ENCODE measurements at places on chromosomes 11 and 22.

- no peak for DNase-seq
Measured at GRCh38 chr11:86150847-86151173, 81.9 kb upstream of the PICALM start.

DNA sequence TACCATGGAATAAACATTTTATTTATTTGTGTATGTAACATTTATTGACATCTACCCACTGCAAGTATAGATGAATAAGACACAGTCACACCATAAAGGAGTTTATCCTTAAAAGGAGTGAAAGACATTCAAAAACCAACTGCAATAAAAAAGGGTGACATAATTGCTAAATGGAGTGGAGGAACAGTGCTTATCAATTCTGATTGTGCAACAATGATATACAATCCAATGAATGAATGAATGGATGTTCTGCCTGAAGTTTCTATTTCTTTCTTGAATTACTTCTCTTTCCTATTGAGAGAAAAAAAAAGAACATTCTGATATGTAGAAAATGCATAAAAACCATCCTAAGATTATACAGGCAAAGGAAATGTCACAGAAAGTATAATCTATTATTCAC is 10.0 kb downstream of the MMP7 start:
- no peak for DNase-seq

DNA sequence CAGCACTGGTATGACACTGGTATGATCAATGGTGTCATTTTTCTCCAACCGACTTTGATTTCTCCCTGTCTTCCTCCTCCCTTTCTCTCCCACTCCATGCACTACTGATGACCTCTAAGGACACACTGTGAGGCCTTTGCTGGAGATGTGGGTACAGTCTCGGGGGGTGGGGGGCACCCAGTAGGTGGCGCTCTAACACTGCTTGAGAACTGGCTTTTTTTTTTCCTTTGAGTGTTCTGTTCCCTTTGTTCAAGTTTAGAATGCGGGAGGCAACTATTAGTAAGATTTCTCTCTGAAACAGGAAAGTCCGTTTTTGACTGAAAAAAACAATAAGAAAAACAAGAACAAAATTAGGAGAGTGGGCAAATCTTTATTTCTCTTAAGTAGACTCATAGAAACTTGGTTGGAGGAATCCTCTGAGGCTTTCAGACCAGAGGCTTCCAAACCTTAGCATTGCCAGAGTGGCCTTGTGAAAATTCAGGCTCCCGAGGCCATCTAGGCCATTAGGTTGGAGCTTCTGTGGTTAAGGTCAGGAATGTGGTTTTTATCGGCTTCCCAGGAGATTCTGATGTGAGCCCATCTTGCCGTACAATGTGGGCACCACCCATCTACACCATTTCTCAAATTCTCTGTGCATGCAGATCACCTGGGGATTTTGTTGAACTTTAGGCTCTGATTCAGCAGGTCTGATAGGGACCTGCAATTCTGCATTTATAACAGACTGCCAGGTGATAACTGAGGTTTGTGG is 43.2 kb downstream of the PANX1 start:
- no peak for DNase-seq

- DNase-seq: no peak
Measured at GRCh38 chr11:104219096-104219495, 55.1 kb upstream of the PDGFD start.

- no peak for DNase-seq
Measured at GRCh38 chr22:26360169-26360885, 68.7 kb upstream of the ASPHD2 start.

DNA sequence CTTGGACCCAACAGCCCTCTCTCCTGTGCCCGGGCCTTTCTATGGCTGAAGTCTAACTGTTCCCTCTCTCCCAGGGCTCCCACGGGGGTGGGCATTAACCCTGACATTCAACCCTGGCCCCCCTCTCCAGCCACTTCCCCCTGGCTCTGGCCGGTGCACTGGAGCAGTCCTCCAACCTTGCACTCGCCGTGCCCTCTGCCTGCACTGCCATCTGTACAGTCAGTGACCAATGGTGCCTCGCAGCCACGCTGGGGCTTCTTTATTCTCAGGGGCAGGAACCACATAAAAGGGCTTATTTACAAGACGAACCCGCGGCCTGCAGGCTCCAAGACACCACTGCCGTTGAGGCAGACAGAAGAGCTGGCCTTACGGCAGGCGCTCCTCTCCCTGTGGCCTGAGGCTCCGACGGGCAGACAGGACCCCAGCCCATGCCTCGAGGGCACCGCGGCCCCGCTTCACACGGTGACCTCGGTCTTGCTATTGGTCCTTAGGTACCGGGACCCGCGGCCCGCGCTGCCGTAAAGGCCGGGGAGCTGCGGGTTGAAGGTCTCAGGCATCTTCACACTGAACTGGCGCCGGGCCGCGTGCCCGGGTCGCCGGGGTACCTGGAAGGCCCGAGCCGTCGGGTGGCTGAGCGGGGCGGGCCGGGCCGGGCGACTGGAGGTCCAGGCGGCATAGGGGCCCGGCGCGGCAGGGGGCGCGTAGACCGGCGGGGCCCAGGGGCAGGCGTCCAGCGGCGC is 5.4 kb downstream of the SHISA8 start:
- DNase-seq: no peak

- no peak for DNase-seq
Measured at GRCh38 chr11:93532281-93532789, 10.9 kb downstream of the SMCO4 start.

DNA sequence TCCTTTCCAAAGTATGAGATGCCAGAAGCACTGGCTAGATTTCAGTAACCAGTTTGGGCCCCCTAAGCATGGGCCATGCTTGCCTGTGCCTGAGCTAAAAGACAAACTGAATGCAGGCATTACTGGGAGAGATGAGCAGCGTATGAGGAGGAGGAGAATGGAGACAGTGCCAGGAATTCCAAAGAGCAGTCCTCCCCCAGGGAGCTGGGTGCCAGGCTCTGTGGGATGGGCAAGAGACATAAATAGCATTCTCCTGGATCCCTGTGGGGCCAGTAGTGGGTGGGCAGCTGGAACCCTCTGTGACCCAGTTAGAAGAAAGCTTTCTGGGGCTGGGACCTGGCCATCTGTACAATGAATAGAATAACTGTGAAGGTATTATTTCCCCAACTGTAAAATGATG is 235.6 kb downstream of the KCNA4 start:
- no peak for DNase-seq

DNA sequence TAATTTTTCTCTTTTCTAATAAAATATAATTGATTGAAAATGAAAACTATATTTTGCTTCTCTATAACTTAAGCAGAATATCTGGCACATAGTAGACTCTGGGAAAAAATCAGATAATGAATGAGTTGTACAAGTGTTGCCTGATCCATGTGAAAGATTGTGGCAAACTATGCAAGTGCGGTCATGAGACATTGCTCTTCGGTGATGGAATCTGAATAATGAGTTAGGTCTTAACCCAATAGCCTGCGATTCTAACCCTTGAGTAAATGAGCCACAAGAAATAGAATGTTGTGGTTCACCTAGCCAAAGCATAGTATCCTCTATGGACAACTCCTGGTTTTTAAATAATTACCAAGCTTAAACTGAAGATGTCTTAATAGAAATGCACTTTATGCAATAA is 333.7 kb upstream of the LUZP2 start:
- no peak for DNase-seq

GRCh38 chr11:124801636-124802312 is 1.6 kb upstream of the MSANTD2 start:
- DNase-seq: no peak

GRCh38 chr11:34907934-34908593 is 8.1 kb downstream of the APIP start:
- no peak for DNase-seq

GRCh38 chr11:64765851-64766665 is 6.3 kb upstream of the PYGM start:
- no peak for DNase-seq

- no peak for DNase-seq
Measured at GRCh38 chr11:86904001-86904400, 51.2 kb downstream of the FZD4 start.

- no peak for DNase-seq
Measured at GRCh38 chr22:19621373-19622060, 92.8 kb upstream of the SEPTIN5 start.

- no peak for DNase-seq
Measured at GRCh38 chr22:22109693-22110466, 127.3 kb upstream of the TOP3B start.

DNA sequence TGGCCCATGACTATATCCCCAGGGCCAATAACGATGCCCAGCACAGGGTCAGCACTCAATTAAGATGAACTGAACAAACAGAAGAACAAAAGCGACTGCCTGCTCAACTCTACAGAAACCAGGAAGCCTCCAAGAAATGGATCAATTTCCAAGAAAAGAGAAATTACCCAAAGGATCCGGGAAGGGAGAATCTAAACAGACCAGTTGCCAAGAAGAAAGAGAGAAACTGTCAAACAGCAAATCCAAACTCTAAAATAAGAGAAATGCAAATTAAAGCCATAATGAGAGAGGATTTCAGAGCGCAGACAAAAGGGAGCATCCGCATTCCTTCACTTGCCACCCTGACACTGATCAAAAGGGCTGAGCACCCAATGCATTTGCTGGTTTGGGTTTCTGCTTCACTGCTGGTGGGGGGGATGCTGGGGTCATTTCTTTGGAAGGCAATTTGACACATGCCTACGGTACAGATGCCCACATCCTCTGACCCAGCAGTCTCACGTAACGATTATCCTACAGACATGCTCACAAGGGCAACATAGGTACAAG is 37.7 kb upstream of the RFPL3 start:
- no peak for DNase-seq

DNA sequence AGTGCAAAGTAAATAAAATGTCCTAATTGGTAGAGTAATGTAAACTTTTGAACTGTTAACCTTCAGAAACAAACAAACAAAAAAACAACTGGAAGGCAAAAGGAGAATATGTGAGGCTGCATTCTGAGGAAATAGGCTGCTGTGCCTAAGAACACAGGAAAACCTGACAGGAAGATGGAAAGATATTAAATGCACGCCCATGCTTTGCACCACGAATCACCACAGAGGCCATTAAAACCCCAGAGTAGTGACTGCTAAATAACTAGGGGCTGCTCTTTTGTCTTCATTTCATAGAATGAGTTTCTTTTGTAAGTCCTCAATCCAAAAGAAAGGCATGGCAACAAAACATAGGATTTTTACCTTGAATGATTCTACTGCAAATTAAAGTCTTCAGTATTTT is 436.0 kb downstream of the RAB38 start:
- no peak for DNase-seq

- no peak for DNase-seq
Measured at GRCh38 chr11:31656051-31656450, 146.5 kb downstream of the ELP4 start.

GRCh38 chr11:65897020-65897471 is 3.1 kb downstream of the FOSL1 start:
- DNase-seq: no peak

DNA sequence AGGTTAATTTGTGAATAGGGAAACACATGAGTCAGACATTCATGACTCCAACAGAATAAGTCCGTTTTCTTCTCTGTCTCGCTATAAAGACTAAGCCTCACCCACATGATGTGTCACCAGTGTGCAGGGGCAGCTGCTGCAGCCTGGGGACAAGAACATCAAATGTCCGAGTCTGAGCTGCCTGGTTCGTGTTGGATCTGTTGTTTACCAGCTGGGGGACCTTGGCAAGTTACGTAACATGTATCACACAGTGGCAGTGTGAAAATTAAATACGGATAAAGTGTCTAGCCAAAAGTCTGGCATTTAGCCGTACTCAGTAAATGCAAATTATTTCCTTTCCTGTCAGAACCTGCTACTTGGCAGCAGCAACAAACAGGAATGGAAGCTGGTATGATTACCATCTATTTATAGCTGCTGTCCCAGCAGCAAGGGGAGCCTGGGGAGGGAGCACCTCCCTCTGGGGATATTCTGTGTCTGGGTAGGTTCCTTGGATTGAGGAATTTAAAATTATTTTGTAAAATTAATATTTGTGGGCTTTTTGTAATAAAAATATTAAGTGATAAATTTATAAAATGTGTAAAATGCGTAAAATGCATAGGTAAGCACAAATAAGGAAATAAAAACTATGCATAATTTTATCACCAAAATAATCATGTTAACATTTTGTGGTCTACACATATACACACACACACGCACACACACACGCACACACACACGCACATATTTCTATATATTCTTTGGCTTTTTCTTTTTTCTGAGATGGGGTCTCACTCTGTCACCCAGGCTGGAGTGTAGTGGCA is 1.3 kb upstream of the CLDN25 start:
- no peak for DNase-seq

DNA sequence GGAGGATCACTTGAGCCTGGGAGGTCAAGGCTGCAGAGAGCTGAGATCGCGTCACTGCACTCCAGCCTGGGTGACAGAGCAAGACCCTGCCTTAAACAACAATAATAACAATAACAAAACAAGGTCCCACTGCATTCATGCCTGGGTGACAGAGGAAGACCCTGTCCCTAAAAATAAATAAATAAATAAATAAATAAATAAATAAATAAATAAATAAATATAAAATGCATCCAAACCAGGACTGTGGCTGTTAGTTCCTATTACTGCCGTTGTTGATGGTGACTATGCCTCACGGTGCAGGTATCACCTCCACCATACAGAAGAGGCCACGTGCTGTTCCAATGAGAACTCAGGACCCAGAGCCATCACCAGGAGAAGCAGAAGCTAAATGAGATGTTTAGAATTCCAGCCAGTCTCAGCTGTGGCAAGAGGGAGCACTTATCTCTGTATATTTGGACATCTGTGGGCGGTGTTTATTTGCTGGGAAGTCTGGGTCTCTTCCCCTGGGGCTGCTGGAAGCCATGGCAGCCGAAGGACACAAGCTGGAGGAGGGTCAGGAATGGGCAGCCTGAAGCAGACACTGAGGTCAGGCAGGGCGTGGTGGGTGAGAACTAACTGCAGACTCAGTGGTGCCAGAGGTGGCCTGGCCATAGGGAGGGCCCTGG is 21.6 kb downstream of the C11orf86 start:
- DNase-seq: peak; percentile 11

GRCh38 chr11:79922641-79923040 is 481.8 kb upstream of the TENM4 start:
- no peak for DNase-seq

- DNase-seq: no peak
Measured at GRCh38 chr22:44711690-44712555, 9.9 kb downstream of the PRR5 start.

- no peak for DNase-seq
Measured at GRCh38 chr11:124943254-124943616, 7.4 kb upstream of the HEPACAM start.

GRCh38 chr22:35134637-35135036 is 68.7 kb downstream of the ISX start:
- no peak for DNase-seq

Data from AG09309 (cell line).